ENCODE measurements at places on chromosomes 6 and 20.

DNA sequence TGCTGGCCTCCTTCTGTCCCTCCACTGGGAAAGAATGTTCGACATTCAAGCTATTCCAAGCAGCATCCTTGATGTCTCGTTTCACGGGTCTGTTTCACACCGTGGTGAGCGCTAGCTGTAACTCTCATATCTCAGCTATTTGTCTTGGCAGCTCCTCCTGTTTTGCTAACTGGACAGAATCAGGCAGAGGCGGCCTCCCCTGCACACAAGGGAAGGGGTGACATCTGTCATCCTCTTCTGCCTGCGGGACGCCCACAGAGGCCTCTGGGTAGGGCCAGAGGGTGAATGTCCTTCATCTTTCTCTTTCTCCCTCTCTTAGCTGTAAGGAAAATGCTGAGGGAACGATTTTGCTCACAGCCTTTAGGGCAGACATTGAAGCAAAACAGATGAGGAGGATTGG, 232.8 kb upstream of the GMDS start:
- no peak for DNase-seq

- no peak for DNase-seq
Observed at GRCh38 chr20:36407199-36407733, 101.1 kb downstream of the DLGAP4 start.

- no peak for DNase-seq
Observed at GRCh38 chr6:123053602-123054225, 57.7 kb downstream of the CLVS2 start.

DNA sequence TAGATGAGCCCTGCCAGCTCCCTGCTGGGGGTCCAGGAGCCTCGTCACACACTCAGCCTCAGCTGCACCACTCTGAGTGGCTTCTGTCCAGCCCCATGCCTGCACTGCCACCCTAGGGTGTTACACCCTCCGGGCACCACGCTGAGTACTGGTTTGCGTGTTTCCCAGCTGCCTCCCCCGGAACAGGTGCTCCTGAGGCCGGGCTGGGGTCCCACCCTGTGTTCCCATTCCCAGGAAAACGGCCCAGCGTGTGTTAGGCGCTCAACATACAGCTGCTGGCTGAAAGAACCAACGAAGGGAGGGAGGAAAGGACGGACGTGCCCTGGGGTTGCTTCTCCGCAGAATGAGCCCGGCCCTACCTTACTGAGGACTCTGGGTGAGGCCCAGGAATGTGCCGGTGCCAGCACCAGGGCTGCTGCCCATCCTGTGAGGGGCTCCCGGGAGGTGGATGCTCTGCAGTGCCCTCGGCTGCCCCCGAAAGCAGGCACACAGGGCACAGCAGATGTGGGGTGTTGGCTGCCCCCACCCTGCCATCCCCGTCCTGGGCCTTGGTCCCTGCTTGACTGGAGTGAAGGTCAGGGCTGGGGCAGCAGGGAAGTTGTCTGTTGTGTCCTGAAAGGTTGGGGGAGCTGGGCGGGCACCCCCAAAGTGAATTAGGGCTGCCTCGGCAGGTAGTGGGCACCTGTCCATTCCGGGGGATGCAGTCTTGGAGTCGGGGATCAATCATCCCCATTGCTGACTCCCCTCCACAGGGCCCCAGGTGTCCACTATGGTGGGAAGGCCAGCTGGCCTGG, 16.3 kb downstream of the LAMA5 start:
- no peak for DNase-seq

DNA sequence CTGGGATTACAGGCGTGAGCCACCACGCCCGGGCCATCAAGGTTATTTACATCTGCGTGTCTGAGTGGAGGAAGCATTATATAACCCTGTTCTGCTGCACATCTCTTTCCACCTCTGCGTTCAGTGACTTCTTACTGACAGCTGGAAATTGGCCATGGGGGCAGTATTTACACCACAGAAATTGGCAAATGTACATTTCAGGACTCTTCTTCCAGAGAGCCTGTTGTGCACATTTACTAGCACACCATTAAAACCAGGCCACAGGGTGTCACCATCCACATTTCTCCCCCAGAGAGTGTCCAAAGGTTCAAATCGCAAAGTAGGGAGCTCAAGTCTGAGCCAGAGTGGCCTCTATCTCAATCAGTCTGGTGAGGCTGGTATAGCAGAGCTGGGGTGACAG, 62.9 kb upstream of the SNX9 start:
- no peak for DNase-seq

- DNase-seq: no peak
Observed at GRCh38 chr20:11108102-11108810, 434.5 kb upstream of the JAG1 start.

DNA sequence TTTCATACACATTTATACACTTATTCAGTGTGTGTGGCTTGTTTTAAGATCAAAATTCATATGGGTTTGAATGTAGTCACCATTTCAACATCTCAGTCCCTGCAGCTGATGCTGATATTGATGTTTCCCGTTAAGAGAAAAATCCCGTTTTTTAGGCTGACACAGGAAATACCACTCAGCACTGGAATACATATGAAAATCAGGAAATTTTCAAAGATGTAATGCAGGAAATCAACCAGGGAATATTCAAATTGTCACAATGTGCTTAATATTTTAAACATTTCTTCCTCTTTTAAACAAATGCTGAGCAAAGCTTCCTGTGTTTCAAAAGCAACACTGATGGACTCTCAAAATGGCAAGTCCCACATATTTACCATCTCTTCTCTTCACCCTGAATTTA, 94.5 kb upstream of the MARCKS start:
- DNase-seq: no peak

- DNase-seq: no peak
Observed at GRCh38 chr6:110545081-110545872, 68.9 kb upstream of the SLC22A16 start.

All from stimulated activated CD8-positive, alpha-beta memory T cell treated with anti-CD3 and anti-CD28 coated beads, Interleukin-4, amount 100 ng/mL, for 1 hour (primary cell).